ENCODE measurements at places on chromosomes 7 and 10. TPM values are rescaled to one million over a fixed set of nuclear protein-coding genes. Genes with fewer than 3 reads are reported as not detected.

Gene H2BK1
- total RNA-seq: not detected

Gene OR2A42
- not detected for total RNA-seq

Gene PAX4
- not detected for total RNA-seq

Gene NPSR1
- not detected for total RNA-seq

Gene EN2
- total RNA-seq: not detected

Gene ATG9B
- 0.12 TPM for total RNA-seq

Gene OR13A1
- not detected for total RNA-seq

Gene CTNNA3
- 8.8 TPM for total RNA-seq

Gene CAV2
- 86.7 TPM for total RNA-seq

Gene TUBB8
- not detected for total RNA-seq

DNA sequence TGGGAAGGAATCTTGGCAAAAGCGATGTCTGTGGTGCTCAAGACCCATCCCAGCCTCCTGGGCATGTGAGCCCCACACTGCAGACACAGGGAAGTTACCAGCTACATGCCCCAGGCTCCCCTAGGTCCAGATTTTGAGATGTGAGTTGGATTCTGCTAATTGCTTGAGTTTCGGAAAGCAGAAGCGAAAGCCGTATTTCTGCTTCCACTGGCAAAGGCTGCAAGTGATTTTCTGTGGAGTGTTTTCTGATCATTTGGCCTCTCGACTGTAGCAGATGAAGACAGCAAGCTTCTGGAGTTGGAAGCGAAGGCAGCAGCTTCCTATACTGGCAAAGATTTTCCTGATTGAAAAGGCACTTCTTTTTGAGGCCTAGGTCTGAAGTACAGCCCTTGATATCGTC, 29.6 kb downstream of the ANKRD16 start:
- H3K27ac ChIP-seq: no peak overlapping the region
- no peaks in the 10 kb centered on the region for H3K4me1 ChIP-seq
- H3K4me3 ChIP-seq: no peak overlapping the region
- no peaks in the 10 kb centered on the region for H3K27me3 ChIP-seq

DNA sequence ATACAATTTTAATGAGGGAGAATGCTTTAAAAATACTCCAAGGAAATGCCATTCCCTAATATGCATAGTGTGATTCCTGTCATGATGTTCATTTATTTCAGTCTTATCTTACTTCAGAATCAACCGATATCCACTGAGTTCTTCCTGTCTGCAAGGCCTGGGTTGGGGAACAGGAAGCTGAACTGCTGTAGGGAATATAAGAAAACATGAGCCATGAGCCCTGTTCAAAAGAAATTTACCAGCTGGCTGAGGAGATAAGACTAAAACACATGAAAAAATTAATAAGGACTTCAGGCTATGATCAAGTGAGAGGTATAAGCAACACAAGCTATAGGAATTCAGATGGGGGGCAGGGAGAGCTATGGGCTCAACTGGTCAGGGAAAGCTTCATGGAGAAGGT, 184.7 kb downstream of the PLPP4 start:
- no peak overlapping the region for H3K27ac ChIP-seq
- no peaks in the 10 kb centered on the region for H3K27me3 ChIP-seq
- no peak overlapping the region for H3K4me3 ChIP-seq
- no peak for DNase-seq
- H3K4me1 ChIP-seq: no peaks in the 10 kb centered on the region

DNA sequence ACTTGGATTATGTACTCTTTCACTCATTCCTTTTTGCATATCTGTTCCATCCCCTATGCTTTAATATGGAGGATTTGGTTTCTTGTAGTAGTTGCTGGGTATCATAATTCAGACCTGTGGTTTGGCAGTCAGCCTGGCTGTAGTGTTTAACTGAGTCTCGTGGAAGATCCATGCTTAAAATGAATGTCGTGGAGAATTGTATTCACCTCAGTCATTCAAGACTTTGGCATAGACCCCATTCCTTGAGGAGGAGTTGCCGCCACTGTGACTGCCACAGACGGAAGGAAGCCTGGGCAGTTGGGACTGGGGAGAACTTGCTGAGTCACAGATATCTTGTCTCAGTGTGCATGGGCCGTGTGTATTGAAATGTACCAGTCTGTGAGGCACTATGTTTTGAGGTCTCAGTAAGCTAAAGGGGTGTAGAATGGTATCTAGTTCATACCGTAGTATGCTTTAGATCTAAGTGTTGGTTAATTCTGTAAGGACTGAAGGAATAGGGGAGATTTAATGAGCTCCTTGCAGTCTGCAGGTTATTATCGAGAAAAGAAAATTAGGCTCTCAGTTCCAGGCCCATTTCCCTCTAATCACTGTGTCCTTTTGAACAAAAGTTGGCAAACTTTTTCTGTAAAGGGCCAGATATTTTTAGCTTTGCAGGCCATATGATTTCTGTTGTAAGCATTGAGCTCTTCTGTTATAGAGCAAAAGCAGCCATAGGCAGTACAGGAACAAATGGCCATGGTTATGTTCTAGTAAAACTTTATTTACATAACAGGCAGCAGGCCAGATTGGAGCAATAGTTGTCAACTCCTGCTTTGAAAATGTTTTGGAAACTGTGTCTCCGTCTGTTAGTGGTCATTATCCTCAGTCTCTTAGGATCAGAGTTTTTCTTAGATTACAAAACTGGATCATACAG, 76.8 kb downstream of the TPST1 start:
- H3K27ac ChIP-seq: no peak overlapping the region
- H3K27me3 ChIP-seq: no peaks in the 10 kb centered on the region
- no peak overlapping the region for H3K4me3 ChIP-seq
- DNase-seq: peak; percentile 70
- H3K36me3 ChIP-seq: no peaks in the 10 kb centered on the region
- H3K4me1 ChIP-seq: peaks cover 3% of the 10 kb centered on the region

GRCh38 chr7:143367972-143368371, 5.5 kb upstream of the FAM131B start:
- no peaks in the 10 kb centered on the region for H3K4me1 ChIP-seq
- H3K4me3 ChIP-seq: no peak overlapping the region
- no peaks in the 10 kb centered on the region for H3K27me3 ChIP-seq
- H3K36me3 ChIP-seq: no peaks in the 10 kb centered on the region
- no peak overlapping the region for H3K27ac ChIP-seq
- DNase-seq: no peak

DNA sequence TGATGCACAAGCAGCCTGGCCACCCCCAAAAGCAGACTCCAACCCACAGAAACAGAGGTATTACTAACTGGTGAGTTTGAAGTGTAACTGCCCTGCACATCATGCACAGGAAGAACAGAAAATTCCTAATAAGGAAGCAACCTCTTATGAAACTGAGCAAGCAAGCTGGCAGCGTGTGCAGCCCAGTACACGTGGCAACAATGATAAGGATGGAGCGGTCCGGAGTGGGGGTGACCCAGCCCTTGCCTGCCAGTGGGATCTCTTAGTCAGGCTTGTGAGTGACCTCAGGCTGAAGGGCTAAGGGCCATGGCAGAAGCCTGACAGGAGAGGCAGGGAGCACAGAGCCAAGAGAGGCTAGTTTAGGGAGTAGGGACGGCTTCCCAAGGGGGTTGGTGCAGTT, 22.1 kb upstream of the AOAH start:
- no peak overlapping the region for H3K4me3 ChIP-seq
- no peak overlapping the region for H3K27ac ChIP-seq
- peak; percentile 60 for DNase-seq
- H3K36me3 ChIP-seq: no peaks in the 10 kb centered on the region
- H3K27me3 ChIP-seq: no peaks in the 10 kb centered on the region
- no peaks in the 10 kb centered on the region for H3K4me1 ChIP-seq

- H3K27me3 ChIP-seq: no peaks in the 10 kb centered on the region
- DNase-seq: no peak
- no peak overlapping the region for H3K4me3 ChIP-seq
- H3K4me1 ChIP-seq: no peaks in the 10 kb centered on the region
These were observed 7.1 kb upstream of the ZNF117 start for GRCh38 chr7:64997927-64998391.

GRCh38 chr10:100480002-100480401, 17.2 kb downstream of the WNT8B start:
- no peak overlapping the region for H3K27ac ChIP-seq
- no peaks in the 10 kb centered on the region for H3K4me1 ChIP-seq
- no peak overlapping the region for H3K4me3 ChIP-seq
- H3K27me3 ChIP-seq: no peaks in the 10 kb centered on the region
- DNase-seq: no peak

- no peaks in the 10 kb centered on the region for H3K4me1 ChIP-seq
- H3K4me3 ChIP-seq: peak overlapping the region; percentile 75
- peak; percentile 88 for DNase-seq
- peak overlapping the region; percentile 43 for H3K27ac ChIP-seq
- no peaks in the 10 kb centered on the region for H3K36me3 ChIP-seq
These were observed 28.7 kb upstream of the KMT2C start for GRCh38 chr7:152464312-152465118.

DNA sequence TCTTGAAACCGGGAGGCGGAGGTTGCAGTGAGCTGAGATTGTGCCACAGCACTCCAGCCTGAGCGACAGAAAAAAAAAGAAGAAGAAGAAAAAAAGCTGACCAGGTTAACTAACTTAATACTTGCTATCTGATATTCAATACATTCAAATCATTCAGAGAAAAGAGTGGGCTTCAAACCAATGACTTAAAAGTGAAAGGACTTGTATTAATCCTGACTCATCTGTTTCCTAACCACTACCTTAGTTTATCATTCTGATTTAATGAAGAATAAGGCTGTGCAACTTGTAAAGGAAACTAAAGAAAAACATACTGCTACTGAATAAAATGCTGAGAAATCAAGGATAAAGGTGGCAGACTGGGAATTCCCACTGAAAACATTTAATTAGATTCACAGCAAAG, 128.4 kb downstream of the NRBF2 start:
- H3K27ac ChIP-seq: no peak overlapping the region
- no peak overlapping the region for H3K4me3 ChIP-seq
- DNase-seq: no peak
- no peaks in the 10 kb centered on the region for H3K36me3 ChIP-seq
- H3K27me3 ChIP-seq: no peaks in the 10 kb centered on the region

- H3K4me1 ChIP-seq: no peaks in the 10 kb centered on the region
- DNase-seq: no peak
- H3K4me3 ChIP-seq: no peak overlapping the region
- no peaks in the 10 kb centered on the region for H3K27me3 ChIP-seq
These were observed 553.0 kb downstream of the GRM8 start for GRCh38 chr7:126699707-126700106.

DNA sequence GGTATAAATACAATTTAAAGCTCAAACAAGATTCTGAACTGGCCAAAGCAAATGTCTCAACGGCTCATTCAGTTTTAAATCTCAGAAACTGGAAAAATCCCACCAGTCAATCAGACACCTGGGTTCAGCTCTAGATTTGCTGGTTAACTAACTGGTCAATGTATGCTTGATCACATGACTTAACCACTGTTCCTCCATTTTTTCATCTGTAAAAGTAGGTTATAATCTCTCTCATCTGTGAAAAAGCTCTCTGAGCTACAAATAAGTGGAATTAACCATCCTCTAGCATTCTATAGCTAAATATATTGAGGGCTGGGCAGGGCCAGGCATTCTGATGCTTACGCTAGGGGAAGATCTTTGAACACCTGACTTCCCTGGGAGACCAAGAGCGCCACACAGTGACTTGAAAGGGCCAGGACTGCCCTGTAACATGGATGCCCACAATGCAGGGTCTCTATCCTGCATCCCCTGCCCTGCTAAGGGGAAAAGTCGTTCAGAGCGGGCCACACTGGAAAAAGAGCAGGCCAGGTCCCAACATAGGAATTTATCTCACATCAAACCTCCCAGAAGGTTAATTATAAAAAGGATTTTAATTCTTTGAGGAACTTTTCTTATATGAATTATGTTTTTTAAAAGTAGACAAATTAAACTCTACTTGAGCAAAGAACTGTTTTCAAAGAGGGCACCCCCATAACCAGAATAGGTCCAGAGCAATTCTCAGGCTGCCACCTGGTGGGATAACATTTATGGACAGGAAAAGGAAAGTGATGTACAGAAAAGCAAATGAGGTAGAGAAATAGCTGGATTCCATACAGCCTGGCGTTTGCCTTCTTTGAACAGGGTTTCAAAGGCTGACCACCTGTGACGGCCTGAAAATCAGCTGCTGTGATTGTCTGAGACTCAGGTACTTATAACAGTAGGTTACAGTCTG, 1.8 kb downstream of the RP9 start:
- H3K36me3 ChIP-seq: no peaks in the 10 kb centered on the region
- H3K27ac ChIP-seq: no peak overlapping the region
- no peaks in the 10 kb centered on the region for H3K27me3 ChIP-seq
- DNase-seq: no peak
- H3K4me3 ChIP-seq: no peak overlapping the region

- DNase-seq: no peak
- peaks cover 7% of the 10 kb centered on the region for H3K4me1 ChIP-seq
- H3K36me3 ChIP-seq: no peaks in the 10 kb centered on the region
- no peak overlapping the region for H3K4me3 ChIP-seq
- peak overlapping the region; percentile 84 for H3K27ac ChIP-seq
These were observed 15.2 kb downstream of the GRK5 start for GRCh38 chr10:119222537-119222936.

GRCh38 chr10:132329565-132330485, 2.2 kb upstream of the LRRC27 start:
- H3K27ac ChIP-seq: no peak overlapping the region
- H3K36me3 ChIP-seq: no peaks in the 10 kb centered on the region
- no peaks in the 10 kb centered on the region for H3K27me3 ChIP-seq
- no peaks in the 10 kb centered on the region for H3K4me1 ChIP-seq
- no peak for DNase-seq

DNA sequence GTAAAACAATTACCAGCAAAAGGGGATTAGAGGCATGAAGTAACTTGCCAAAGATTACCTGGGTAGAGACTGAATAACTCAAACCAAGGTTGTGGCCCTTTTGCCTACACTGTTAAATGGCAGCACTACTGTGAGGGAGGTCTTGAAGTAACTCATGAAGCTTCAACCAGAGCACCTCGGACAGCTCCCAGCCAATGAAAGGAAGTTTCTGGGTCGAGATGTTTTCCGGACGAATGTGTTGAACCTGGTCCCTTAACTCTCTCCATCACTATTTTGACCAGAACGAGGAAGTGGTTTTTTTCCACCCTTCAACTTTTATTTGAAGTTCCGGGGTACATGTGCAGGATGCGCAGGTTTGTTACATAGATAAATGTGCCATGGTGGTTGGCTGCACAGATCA, 133.6 kb upstream of the PRKCQ start:
- DNase-seq: no peak
- peaks cover 1% of the 10 kb centered on the region for H3K27me3 ChIP-seq
- no peak overlapping the region for H3K27ac ChIP-seq
- no peaks in the 10 kb centered on the region for H3K36me3 ChIP-seq
- no peaks in the 10 kb centered on the region for H3K4me1 ChIP-seq
